ENCODE measurements at places on chromosomes 1 and 21. TPM values are rescaled to one million over a fixed set of nuclear protein-coding genes. Genes with fewer than 3 reads are reported as not detected.
A peak's percentile ranks its signal among the peaks of the same experiment; 100 is the strongest.

- peak; percentile 41 for DNase-seq
Observed at GRCh38 chr1:227901239-227901905, 46.4 kb downstream of the WNT9A start.

GRCh38 chr1:21667348-21668231 is 1.6 kb downstream of the RAP1GAP start:
- DNase-seq, result peak; percentile 10

Gene RNU1-1
- under 0.01 TPM for total RNA-seq

Gene SPRR1B
- not detected for total RNA-seq

Gene ZP4
- total RNA-seq, result not detected

Gene ACKR1
- 81.9 TPM for total RNA-seq

Data from breast epithelium (tissue), 4 donors.